Esophagus mucosa (tissue), 1 donor: ENCODE measurements at places on chromosomes 5 and 9. TPM values are rescaled to one million over a fixed set of nuclear protein-coding genes. Genes with fewer than 3 reads are reported as not detected.

- peak; percentile 53 for ATAC-seq
Observed at GRCh38 chr9:99432075-99432474, 210.0 kb downstream of the SEC61B start.

The GNA14 gene
- total RNA-seq, result 0.60 TPM

The SHC3 gene
- total RNA-seq, result 1.4 TPM

The IFNA2 gene
- not detected for total RNA-seq

GRCh38 chr9:85178474-85178873, 508.9 kb downstream of the NTRK2 start:
- ATAC-seq, result peak; percentile 76

The ZNF483 gene
- total RNA-seq, result 0.36 TPM

DNA sequence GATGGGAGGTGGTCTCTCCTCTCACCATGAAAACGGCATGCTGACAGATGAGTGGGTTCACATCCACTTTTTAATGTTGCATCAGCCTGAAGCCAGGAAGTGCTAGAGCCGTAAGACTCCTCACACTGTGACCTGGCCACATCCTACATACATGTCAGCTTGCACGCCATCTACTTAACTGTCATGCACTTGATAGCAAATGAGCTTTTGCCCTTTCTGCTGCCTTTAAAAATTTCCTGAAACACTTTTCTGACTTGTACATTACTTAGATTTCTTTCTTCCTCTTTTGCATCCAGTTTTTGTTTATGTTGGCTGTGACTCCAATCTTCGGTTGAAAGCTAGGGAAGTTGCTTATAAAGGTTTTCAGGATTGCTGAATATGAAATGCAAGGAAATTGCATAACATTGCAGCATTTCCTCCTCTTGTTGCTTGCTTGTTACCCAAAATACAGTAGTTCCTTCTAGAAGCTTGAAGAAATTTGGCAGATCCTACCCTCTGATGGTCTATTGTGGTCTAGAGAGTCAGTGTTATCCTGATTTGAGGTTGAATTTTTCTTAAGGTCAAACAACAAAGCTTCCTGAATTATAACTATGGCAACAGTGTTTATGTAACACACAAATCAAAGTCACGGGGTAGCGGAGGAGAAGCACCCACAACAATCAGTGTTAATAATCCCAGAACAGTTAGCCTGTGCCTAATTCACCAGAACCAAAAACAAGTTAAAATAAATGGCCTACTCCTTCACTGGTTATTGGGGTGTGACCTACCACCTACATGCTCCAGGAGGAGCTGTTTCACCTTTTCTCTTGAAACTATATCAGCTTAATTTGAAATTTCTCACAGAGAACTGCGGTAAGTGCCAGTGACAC, 232.5 kb downstream of the ARHGAP26 start:
- peak; percentile 73 for ATAC-seq

- ATAC-seq, result no peak
Observed at GRCh38 chr5:35203403-35203802, 26.9 kb downstream of the PRLR start.

- ATAC-seq, result peak; percentile 29
Observed at GRCh38 chr5:93580063-93580926, 724 bp downstream of the NR2F1-AS1 start.

The TLR4 gene
- total RNA-seq, result 1.0 TPM

- ATAC-seq, result no peak
Observed at GRCh38 chr5:175894793-175895192, 23.4 kb downstream of the CPLX2 start.

- ATAC-seq, result peak; percentile 85
Observed at GRCh38 chr9:29211580-29212396, 1638.5 kb upstream of the C9orf72 start.

GRCh38 chr9:86945728-86946200, 1.5 kb downstream of the GAS1 start:
- ATAC-seq, result peak; percentile 21

The IL33 gene
- 30.9 TPM for total RNA-seq

- ATAC-seq, result no peak
Observed at GRCh38 chr5:78587081-78587774, 61.3 kb downstream of the LHFPL2 start.

DNA sequence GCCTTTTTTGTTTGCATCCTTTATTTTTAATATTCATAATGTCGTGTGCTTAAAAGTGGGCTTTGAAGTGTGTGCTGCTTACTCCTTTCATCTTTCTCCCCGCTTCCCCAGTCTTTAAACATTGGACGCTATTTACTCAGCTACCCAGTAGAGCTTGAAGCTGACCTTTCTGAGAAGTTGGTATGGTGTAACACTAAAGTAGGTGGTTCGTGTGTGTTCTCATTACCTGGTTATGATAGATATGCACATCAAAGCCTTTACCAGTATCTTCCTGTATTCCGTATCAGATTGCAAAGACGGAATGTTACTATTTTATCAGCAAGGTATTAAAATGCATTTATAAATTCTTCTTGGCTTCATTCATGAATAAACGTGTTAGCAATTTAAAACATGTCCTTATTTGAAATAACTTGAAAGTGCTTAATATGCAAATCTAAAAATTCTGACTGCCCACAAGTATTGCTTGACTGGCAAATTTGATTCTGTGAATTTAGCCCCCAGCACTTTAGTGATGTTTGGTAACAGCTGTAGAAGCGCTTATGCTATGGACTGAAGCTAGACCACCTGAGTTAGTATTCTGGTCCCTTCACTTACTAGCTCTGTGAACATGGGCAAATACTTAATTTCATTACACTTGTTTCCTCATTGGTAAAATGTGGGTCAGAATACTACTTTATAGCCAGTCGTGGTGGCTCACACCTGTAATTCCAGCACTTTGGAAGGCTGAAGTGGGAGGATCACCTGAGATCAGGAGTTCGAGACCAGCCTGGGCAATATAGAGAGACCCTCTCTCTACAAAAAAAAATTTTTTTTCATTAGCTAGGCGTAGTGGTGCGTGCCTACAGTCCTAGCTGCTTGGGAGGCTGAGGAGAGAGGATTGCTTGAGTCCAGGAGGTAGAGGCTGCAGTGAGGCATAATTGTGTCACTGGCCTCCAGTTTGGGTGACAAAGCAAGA, 1.7 kb downstream of the RRAGA start:
- ATAC-seq, result no peak

The SPINK5 gene
- 509 TPM for total RNA-seq

DNA sequence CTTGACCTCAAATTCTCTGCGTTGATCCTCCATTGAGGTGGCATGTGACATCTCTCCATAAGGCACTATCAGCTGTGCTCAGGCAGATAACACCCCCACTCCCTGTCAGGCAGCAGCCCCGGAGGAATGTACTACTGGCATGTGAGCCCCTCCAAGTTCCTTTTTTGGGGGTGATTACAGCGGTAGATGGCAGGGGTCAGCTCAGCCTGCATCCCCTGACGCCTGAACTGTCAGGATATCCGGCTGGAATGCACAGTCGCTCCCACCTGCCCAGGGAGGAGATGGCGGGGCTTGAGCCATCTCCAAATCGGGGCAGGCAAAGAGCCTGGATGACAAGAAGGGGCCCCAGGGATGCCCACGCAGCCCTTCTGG, 40.8 kb downstream of the FAM78A start:
- ATAC-seq, result no peak

GRCh38 chr5:100842080-100842479, 61.0 kb downstream of the ST8SIA4 start:
- ATAC-seq, result no peak

The PARP8 gene
- 10.3 TPM for total RNA-seq

DNA sequence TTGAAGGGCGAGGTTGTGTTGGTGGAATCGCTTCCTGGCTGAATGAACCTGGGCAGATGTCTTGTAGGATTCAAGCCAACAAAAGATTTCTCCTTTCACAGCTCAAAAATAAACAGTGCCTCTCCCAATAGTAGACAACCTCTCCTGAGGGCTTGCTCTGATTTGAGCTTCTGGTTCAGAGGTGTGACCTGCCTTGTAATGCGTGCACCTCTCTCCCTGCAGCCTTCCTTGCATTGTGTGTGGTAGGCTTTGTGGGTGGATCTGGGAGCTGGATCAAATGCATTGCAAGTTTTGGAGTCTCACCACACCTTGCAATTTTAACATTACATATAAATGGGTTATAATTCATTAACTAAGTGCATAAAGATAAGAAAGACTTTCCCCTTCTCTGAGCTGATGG, 96.9 kb upstream of the PTCH1 start:
- no peak for ATAC-seq

DNA sequence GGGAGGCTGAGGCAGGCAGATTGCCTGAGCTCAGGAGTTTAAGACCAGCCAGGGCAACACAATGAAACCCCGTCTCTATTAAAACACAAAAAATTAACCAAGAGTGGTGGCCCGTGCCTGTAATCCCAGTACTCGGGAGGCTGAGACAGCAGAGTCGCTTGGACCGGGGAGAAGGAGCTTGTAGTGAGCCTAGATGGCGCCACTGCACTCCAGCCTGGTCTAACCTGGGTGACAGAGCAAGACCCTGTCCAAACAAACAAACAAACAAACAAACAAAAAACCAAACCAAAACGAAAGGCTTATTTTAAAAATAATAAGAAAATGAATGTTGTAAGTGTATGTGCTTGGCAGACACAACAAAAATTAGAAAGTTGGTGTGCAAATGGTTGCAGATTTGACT, 536.3 kb upstream of the PTPRD start:
- ATAC-seq, result no peak

- no peak for ATAC-seq
Observed at GRCh38 chr5:88093765-88094164, 174.9 kb downstream of the TMEM161B start.

GRCh38 chr9:655875-656274, 185.6 kb upstream of the DMRT1 start:
- ATAC-seq, result peak; percentile 56
